ENCODE measurements at places on chromosomes 2 and 18.
A peak's percentile ranks its signal among the peaks of the same experiment; 100 is the strongest.

GRCh38 chr2:45809205-45809604 is 157.7 kb downstream of the PRKCE start:
- no peak for DNase-seq

DNA sequence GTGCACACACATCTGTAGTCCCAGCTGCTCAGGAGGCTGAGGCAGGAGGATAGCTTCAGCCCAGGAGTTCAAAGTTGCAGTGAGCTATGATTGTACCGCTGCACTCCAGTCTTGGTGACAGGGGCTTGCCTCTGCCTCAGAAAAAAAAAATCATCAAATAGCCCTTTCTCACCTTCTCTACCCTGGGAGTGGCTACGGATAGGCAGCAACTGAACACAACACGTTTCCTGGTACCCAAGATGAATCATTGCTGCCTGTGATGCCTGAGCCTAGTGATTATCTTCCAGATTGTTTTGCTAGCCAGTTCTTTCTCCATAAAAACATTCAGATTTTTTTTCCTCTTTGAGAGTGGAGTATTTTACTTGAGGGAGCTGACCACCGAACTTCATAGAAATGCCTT is 13.5 kb downstream of the INPP4A start:
- DNase-seq, result no peak

DNA sequence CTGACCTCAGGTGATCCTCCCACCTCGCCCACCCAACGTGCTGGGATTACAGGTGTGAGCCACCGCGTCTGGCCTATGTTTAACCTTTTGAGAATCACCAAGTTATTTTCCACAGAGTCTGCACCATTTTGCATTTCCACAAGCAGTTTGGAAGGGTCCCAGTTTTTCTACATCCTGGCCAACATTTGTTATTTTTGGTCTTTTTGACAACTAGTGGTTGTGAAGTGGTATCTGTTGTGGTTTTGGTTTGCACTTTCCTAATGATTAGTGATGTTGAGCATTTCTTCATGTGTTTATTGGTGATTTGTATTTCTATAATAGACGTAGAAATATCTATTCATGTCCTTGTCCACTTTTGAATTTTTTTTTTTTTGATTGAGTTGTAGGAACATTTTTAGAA is 67.9 kb downstream of the BIRC6 start:
- no peak for DNase-seq

DNA sequence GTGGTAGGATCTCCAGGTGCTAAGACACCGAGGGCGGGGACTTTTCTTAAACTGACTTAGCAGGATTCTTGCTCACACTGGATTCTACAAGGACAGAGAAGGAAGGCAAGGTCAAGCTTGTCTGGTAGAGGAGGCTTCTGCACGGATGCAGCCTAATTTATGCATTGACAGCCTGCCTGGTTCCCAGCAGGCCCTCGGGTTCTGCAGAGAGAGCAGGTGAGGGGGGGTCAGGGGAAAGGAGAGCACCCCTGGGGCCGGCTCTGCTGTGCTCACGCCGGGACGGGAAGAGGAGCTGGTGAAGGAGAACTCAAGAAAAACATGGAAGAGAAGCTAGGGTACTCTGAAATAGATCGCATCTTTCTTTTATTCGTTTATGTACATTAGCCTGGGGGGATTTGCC is 46.4 kb downstream of the ADI1 start:
- no peak for DNase-seq

DNA sequence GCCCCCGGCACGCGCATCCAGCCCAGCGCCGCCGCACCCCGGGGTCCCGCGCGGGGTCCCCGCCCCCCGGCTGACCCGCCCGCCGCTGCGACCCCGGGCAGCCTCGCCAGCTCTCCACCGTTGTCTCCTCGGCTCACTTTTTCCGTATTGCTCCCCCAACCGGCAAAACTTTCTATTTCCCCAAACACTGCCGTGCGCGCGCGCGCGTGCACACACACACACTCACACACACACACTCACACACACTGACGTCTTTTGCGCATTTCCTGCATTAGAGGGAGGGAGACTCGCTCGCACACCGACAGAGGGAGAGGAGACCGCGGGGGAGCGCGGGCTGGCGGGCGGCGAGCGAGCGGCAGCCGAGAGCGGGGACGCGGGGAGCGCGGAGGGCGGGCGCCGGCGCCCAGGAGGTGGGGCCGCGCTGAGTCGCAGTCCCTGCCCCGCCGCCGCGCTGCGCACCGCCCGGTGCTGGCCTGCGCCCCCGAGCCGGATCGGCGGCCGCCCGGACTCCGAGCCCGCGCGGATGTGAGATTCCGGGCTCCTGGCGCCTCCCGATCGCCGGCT is 542 bp upstream of the PRKCE start:
- peak; percentile 93 for DNase-seq

DNA sequence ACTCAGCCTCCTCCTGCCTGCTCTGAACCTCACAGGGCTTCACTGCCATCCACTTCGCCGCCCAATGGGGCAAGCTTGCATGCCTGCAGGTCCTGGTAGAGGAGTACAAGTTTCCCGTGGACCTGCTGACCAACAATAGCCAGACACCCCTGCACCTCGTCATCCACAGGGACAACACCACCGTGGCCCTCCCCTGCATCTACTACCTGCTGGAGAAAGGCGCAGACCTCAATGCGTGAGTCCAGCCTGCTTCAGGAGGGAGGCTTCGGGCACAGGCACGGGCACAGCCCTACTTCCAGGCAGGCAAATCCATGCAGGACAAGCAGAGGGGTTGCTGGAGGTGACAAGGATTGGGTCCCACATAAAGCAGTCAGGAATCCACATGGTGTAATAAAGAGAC is 1.2 kb downstream of the ANKRD53 start:
- no peak for DNase-seq

GRCh38 chr2:58099096-58099769 is 52.6 kb downstream of the VRK2 start:
- no peak for DNase-seq

- no peak for DNase-seq
These were observed 166.9 kb downstream of the ZNF516 start for GRCh38 chr18:76328140-76328539.

DNA sequence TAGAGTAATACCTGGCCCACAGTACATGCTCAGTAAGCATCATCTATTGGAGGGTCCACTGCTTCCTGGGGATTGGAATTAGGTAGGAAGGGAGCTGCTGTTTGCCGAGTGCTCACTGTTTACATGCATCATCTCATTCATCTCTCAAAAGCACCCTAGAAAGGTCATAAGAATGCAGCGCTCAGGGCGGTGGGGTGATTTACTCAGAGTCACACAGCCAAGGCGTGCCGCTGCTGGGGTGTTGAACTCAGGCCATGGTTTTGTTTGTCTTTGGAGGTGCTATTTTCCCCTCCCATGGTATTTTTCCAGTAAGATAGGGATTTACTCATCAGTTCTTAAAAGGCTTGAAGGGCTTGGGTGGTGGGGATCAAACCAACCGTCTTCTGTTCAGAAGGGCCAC is 227.5 kb downstream of the LDLRAD4 start:
- DNase-seq, result no peak

DNA sequence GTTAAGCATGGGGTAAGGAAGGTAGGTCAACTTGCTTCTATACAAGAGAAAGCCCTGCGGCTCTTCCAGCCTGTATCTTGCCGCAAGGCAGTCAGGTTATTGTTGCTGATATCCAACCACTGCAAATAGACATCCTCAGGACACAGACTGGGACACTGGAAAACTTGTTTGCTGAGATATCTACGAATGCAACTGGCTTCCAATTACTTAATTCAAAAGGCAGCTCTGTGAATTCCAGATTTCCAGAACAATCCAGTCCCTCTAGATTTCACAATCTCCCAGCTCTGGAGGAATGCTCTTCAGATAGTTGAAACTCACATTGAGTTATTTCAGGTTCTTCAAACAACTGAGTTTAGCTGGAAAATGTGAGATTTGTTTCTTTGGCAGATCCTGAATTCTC is 34.6 kb upstream of the SP9 start:
- no peak for DNase-seq

DNA sequence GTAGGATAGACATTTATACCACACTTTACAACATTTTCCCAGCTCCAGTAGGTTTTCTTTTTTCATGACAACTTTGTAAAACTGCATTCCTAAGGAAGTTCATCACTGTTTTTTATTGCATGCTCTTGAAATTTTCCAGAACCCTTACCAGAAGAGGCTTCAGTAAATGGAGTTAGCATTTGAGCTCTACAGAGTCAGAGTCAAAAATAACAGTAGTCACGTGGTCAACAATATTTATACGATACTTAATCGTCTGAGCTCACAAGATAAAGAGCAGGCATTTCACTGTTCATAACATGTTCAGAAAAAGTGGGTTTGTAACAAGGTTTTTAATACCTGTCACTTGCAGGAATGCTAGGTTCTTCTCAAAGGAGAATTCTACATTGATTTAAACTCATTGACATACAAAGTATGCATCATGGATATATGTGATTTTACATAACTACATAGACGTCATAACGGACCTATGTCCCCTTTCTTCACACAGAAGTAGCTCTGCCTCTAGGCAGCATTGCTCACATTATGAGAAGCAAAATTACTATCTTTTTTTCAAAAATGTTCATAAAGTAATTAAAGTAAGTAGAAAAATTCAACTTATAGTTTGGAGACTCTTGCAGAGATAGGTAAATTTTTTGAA is 187.0 kb upstream of the COL3A1 start:
- no peak for DNase-seq

DNA sequence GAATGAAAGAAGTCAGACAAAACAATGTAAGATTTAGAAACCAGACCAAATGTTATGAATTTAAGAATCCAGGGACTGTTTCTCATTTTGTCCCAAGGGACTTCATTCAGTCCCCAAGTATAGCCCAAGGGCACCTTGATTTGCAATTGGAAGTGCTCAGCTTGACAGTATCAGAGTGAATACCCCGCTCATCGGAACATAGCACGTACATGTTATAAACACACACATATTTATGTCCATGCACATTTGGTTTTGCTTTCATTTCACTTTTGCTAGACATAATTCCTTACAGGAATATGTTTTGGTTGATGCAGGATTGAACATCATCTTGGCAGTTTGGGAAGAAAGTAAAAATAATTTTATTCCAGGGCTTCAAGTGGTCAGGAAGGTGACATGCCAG is 100.2 kb downstream of the PID1 start:
- DNase-seq, result no peak

GRCh38 chr2:77839102-77839501 is 316.9 kb upstream of the LRRTM4 start:
- DNase-seq, result no peak

GRCh38 chr2:26230806-26231205 is 13.6 kb downstream of the HADHA start:
- no peak for DNase-seq

GRCh38 chr2:8346208-8346607 is 335.6 kb upstream of the ID2 start:
- no peak for DNase-seq

DNA sequence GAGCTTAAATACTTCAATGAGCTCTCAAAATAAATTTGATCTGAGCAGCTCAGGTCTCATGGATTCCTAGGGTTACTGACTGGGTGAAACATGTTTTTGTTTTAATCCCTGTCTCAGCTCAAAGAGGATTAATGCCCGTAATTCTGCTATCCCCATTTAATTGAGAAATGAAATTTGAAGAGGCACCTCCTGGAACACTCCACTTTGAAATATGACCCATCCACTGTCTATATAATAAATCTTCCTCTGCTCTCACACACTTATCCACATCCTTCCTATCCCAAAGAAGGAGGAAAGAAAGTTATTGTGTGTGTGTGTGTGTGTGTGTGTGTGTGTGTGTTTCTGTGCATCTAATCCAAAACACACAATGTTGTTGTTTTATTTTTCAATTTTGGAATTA is 2082.4 kb upstream of the PIK3C3 start:
- no peak for DNase-seq

- no peak for DNase-seq
These were observed 9.6 kb upstream of the ITPRIPL1 start for GRCh38 chr2:96315400-96316071.

DNA sequence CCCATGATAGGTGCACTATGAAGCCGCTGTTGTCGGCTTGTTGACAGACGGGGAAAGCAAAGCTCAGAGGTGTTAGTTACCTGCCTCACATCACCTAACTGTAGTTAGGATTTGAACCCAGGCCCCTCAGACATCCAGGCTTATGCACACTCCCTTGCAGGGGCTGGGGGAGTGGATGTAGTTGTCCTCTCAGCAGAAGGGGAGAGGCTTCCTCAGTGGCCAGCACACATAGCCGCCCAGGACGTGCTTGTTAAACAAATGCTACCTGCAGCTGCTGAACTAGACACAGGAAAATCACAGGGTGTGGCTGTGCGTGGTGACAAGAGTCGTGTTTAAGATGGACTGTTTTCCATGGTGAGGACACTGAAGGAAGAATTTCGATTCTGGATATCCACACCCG is 39.2 kb downstream of the GREB1 start:
- DNase-seq, result no peak

DNA sequence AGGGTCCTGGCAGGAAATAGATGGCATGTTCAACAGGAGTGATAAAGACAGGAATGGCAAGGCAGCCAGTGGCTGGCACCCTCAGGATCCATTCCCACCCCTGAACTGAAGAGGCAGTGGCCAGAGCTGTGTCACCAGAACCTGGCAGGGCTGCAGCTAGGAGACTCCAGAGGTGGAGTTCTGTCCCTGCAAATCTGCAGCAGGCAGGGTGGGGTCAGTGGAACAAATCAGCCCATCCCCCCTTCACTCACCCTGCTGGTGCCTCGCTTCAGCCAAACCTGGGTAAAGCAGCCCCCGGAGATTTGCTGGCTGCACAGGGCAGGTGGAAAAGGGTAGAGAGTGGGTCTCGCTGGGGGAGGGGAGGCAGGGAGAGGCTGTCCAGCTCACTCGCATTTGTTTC is 12.7 kb downstream of the INPP5D start:
- DNase-seq, result no peak

- DNase-seq, result no peak
These were observed 35.8 kb downstream of the ANXA4 start for GRCh38 chr2:69777786-69778105.
